ENCODE measurements at places on chromosomes 7 and 10.

DNA sequence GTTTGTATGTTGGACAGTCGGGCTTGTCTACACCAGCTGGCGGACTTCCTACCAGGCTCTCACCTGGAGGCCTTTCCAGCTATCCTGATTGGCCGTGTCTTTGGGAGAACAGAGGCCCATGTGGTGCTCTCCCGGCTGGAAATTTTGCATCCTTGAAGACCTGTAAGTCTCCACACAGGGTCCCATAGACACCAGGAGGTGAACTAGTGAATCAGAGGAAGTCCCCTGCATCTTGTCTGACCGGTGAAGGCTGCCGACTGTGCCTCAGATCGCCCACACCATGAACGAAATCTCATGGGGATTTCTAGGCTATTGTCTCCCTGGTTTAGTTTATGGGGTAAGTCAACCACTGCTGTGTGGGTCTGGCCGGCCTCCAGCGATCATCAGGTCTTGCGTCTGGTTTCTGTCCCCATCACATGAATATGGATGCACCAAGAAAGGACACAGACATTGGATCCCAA is 108.4 kb upstream of the LYZL2 start:
- no peak for DNase-seq

- DNase-seq = no peak
Observed at GRCh38 chr7:96244992-96245292, 77.0 kb downstream of the SLC25A13 start.

- no peak for DNase-seq
Observed at GRCh38 chr10:11678074-11678793, 63.9 kb upstream of the ECHDC3 start.

DNA sequence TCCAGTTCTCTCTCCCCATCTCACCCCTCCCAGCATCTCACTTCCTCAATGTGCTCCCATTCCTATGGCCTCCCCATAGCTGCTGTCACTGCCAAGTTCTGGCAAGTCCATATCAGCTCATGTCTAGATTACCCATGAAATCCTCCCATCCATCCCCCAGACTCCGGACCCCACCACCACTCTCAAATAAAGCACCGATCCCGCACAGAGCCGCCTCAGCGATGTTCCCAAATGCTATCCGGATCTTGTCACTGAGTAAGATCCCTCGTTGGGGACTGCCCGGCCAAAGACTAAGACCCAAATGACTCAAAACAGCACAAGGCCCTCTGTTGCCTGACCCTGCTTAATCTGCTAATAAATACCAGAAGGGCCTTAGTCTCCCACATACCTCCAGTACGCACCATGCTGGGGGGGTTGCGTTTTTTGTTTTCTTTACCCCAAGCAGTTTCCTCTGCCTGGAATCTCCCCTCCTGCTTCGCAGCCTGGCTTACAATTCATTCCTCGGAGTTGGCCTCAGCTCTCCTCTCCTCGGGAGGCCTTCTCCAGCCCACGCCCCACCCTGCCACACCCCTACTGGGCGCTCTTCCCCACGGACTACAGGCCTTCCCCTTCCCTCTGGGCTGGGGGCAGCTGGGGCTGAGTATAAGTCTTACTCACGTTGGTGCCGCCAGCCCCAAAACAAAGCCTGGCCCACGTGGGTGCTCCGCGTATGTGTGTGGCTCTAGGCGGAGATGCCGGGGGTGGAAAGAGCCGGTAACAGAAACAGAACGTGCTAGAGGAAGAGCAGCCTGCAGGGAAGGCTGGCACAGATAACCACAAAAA is 1.8 kb upstream of the DUSP5 start:
- peak; percentile 47 for DNase-seq

- DNase-seq = no peak
Observed at GRCh38 chr7:8133188-8133848, 128.6 kb downstream of the ICA1 start.

DNA sequence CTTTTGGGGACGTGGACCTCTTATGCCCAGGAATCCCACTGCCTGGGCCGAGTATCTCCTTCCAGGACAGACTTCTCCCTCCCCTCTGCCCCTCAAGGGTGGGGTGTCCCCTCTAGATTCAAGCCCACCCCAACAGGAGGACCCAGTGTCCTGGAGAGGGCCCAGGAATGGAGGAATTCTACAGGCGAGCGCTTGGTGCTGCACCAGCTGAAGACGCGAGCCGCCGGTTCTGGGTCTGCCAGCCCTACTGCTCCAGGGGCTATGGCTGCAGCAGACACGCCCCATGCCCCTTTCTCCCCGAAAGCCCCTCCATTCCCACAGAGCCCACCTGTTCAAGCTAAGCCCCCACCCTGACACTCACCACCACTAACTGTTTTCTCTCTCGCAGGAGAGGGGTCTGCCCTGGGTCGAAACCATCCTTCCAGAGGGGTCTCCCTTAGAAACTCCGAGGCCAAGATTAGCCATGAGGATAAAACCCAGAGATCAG is 8.6 kb downstream of the CRYGN start:
- no peak for DNase-seq

GRCh38 chr10:110756876-110757275 is 112.7 kb downstream of the RBM20 start:
- DNase-seq = no peak

DNA sequence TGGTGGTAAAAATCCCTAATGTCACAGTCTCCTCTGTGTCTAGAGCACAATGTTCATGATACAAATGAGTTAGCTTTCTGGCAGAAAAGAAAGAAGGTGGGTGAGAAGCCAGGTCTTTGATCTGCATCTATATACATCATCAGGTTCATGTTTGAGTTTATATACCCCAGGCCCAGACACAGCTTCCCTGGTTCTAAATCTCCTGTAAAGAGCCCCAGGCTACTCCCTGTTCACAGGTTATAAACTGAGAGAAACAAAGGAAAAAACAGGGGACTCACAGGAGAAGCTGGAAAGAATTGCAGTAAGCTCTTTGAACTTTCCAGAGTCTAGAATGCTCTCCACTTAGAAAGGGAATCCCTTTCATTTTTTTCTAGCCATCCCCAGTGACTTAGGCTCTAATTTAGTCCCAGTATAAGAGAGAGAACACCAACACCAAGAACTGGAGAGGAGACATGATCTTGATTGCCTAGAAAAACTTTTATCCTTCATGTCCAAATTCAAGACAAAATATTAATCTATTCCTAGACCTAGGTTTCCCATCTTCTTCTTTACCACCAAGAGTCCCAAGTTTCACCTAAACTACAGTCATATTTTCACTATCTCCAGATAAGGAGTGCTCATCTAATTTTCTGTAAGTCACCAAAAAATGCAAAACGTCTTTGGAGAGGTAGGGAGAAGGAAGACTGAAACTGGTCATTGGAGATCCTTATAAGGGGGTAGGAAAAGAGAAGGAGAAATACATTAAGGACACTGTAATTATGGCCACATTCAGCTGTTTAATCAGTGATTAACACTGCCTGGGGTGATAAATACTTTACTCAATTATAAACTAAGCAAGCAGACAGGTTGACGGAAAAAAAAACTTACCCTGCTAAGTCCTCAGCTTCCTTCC is 469 bp downstream of the MSS51 start:
- no peak for DNase-seq

DNA sequence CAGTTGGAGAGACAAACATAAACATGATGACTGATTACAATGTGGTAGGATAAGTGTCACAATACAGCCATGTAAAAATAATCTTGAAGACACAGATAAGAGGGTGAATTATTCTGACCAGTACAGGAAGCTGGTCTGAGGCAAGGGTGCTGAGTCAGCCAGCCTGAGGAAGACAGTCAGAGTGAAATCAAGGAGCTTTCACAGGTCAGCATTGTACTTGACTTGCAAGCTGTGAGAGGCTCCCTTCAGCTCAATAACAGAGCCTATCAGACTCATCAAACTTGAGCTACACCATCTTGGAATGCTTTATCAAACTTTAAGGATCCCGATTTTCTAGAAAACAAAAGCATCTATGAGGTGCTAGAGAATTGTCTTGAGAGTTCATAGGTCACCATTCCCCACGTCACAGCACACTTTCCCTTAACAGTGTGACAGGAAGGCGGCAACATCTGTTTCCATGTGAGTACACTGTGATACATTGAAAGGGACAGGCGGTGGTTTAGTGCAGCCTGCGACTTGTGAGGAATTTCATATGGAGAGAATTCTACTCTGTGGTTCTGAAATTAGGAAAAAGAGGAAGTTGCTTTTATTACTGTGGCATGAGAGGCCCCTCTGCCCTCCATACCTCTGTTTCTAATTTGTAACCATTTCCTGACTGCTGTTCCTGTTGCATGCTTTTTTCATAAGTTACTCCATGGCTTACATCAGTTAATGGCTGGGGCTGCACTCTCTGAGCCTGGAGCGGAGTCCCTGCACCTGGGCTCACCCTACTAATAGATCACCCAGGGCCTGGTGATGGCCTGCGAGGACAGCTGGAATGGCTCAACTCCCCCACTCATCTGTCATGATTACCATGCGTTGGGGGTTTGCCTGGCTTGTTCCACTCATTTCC is 417.1 kb downstream of the SUGCT start:
- DNase-seq = no peak

DNA sequence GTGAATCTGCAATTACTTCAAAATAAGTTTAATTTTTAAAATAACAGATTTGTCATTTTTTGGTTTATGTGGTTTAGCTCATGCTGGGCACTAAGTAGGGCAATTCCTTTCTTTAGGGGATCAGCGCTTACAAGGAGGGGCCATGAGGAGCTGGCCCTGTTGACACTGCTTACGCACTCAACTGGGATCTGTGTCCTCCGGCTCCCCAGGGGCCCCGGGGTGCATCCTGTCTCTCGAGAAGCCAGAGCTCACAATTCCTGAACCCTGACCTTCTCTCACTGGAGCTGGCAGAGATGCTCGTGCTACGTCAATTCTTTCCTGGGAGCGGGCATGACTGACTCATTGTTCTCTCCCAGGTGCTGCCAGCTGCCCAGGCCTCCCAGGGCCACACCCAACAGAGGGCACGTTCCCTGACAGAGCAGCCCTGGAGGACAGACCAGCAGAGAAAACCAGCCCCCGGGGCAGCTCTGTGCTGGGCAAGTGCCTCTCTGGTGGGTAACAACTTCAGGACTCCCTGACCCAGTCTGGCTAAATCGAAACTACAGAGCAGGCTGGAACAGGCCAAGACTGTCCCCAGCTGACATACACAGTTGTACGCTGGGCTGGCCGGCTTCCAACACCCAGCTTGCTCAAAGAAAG is 36.8 kb downstream of the CTBP2 start:
- DNase-seq = no peak

- DNase-seq = no peak
Observed at GRCh38 chr7:47299496-47299895, 282.4 kb downstream of the TNS3 start.

DNA sequence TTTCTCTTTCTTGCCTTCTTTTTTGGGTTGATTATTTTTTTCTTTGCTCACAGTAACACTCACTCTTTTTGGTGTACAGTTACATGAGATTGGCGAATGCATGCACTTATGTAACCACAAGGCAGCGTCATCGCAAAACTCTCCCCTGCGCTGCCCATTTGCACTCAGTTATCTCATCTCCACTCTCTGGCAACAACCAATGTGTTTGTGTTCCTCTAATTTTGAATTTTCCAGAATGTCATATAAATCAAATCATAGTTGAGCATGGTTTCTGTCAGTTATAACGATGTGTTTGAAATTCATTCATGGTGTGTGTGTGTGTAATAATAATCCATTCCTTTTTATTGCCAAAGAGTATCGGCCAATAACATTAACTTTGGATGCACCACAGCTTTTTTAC is 23.0 kb upstream of the IGFBP3 start:
- DNase-seq = no peak

DNA sequence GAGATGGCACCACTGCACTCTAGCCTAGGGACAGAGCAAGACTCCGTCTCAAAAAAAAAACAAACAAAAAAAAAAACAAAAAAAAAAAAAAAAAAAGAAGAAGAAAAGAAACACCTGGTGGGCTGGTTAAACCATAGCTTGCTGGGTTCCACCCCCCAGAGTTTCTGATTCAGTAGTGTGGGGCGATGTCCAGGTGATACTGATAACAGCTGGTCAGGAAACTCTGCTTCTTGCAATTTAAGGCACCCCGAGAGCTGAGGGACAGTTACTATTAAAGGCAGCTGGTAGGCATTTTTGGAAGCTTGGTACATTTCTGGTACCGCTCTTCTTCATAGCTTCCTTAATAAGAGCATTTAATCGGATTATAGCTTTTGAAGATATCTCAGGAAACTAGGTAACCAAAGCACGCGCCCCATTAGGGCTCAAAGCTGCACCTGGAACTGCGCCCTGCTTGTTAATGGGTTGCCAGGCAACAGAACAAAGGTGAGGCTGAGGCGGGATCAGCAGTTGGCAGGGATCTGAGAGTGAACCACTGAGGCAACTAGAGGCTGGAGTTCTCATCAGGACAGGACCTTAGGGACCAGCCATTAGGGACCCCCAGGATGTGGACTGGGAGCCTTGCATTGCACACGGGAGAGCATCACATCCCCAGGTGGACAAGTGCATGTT is 6.5 kb upstream of the SDK1 start:
- DNase-seq = no peak

DNA sequence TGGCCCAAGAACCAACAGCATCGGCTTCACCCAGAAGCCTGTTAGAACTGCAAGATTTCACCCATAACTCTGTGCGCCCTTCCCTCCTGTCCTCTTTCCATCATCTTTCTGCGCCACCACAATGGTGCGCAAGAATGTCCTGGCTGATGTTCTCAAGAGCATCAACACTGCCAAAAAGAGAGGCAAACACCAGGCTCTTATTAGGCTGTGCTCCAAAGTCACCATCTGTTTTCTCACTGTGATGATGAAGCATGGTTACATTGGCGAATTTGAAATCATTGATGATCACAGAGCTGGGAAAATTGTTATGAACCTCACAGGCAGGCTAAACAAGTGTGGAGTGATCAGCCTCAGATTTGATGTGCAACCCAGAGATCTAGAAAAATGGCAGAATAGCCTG is 115.2 kb upstream of the FGFR2 start:
- DNase-seq = no peak

DNA sequence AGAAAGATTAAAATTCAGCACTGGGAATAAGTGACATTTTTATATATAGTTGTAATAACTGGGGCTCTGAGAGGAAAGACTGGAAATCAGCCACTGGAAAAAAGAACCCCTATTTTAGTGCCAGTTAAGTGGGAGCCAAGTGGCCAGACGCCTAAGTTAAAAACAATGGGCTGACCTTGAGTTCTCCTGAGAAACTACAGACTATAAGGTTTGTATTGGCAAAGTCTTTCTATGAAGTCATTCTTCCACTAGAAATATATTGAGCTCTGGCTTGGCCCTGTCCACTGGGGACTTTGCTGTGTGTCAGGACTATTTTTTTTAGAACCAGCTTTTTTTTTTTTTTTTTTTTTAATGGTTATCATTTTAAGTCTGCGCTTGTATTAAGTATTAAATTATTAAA is 210.6 kb upstream of the FZD8 start:
- no peak for DNase-seq

DNA sequence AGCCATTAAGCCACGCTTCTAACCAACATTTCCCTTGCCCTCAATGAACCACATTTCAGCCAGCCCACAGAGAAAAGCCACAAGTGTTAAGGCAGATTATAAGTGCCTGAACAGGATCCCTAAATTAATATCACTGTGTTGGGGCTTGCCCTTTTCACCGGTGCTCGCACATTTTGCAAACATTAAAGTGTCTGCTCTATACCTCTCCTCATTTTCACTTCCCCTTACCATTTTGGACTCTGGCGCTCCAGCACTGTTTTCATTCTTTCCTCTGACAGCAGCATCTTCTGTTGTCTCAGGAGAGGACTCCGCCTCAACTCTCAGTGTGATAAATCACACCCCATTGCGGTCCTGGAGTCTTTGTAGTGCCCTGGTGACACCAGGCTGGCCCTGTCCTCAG is 274.2 kb downstream of the BAMBI start:
- no peak for DNase-seq
